ENCODE measurements at places on chromosomes 2 and 18.

DNA sequence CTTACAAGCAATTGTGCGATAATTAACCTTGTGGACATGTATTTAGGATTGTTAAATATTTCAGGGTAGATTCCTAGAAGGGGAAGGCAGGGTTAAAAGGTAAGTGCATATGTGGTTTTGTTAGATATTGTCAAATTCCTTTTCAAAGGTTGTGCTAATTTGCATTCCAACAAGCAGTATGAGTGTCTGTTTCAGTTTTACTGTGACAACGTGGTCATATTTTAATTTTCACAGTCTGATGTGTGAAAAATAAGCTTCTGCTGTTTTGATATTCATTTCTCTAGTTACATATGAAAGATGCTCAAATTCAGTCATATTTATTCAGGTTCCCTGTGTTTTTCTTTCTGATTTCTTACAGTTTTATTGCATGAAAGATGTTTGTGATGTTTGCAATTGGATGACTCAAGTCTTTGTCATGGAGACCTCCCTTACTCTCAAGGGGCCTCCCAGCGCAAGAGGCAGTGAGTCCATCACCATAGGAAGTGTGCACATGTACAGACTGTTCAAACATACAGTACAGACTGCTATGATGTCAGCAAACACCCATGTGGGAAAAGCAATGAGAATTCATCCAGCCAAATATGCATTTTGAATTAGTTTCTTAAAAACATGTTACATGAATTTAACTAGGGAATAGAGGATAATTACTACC is 310.8 kb downstream of the GALR1 start:
- no peak for DNase-seq

DNA sequence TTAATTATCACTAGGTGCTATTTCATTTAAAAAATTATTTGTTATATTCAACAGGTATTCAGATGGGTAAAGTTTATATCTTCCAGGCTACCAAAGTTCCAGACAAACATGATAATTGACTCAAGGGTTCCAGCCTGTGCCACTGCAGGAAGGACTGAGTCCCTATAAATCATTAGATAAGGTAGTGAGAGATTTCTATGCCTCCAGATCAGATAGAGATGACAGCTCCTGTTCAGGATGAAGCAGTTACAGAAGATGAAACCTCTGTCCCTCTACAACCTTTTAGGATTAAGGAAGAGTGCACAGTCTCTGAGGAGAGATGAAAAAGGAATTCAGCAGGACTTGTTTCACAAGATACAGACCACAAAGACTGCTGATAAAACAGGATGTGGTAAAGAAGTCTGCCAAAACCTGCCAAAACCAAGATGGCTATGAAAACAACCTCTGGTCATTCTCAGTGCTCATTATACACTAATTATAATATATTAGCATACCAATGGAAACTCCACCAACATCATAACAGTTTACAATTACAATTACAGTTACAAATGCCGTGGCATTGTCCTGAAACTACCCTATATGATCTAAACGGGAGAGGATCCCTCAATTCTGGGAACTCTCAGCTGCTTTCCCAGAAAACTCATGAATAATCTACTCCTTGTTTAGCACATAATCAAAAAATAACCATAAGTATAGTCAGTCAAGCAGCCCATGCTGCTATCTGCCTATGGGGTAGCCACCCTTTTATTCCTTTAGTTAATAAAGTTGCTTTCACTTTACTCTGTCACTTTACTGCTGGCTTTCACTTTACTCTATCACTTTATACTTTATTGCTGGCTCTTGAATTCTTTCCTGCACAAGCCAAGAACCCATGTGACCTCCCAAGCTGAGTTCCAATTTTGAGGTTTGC is 288.5 kb downstream of the PDE11A start:
- peak; percentile 19 for DNase-seq

DNA sequence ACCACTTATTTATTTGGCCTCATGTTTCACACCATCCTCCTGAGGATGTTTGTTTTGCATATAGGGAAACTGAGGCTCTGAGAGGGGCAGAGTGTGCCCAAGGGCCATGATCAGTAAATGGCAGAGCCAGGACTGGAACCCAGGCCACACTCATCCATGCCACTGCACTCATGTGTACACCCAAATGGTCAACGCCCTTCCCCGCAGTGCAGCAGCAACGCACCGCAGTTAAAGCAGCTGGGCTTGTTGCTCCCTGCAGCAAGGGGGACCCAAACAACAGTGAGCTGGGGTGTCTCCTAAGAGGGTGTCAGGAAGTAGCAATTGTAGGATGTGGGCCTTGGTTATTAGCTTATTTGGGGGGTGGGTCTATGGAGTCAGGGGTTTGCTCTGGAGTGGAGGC is 36.6 kb downstream of the ZAP70 start:
- no peak for DNase-seq

DNA sequence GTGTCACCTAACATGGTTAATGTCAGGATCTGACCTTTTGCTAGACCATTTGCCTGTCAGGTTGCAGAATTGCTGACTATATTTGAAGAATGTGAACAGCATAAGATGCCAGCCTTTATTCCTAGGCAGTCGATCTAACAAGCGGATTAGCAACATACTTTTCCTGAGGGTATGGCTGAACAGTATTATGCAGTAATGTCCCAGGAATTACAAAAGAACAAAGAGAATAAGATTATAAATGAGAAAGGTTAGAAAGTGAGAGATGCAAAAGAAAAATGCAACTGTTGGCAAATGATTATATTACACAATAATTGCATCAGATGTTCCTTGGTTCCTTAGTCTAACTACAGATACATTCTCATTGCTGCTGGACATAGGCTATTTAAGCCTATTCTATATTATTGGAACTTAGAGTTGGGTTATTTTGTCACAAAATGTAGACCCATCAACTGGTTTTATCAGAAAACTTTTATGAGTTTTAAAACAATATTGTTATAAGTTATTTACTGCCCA is 647.1 kb upstream of the CRIM1 start:
- no peak for DNase-seq

GRCh38 chr2:134154246-134154645 is 99.6 kb upstream of the MGAT5 start:
- no peak for DNase-seq

DNA sequence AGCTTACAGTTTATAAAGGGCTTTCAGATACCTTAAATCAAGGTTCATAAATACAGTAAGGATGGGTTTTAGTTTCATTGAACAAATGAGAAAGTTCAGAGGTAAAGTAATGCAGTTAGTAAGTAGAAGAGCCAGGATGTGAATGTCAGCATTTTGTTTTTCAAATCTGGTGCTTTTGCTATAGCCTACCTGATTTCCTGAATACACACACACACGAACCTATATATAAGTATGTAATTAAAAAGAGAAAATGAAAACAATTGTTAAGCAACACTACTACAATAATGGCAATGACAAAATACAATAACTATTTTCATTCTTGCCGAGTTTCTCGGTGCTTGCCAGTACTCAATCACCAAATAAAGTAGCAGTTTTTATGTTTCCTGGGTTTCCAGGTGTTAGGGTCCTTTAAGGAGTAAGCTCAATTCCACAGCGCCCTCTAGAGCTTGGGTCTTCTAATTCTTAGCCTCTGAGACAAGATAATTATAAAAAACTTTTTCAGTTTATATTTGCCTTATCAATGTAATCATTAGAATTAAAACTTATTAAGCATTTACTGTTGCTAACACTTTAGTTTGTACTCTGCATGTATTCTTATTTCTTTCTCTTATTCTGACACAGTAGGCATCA is 512.9 kb upstream of the ACVR2A start:
- DNase-seq = peak; percentile 65

GRCh38 chr2:200944467-200945394 is 18.7 kb downstream of the ORC2 start:
- DNase-seq = peak; percentile 31

DNA sequence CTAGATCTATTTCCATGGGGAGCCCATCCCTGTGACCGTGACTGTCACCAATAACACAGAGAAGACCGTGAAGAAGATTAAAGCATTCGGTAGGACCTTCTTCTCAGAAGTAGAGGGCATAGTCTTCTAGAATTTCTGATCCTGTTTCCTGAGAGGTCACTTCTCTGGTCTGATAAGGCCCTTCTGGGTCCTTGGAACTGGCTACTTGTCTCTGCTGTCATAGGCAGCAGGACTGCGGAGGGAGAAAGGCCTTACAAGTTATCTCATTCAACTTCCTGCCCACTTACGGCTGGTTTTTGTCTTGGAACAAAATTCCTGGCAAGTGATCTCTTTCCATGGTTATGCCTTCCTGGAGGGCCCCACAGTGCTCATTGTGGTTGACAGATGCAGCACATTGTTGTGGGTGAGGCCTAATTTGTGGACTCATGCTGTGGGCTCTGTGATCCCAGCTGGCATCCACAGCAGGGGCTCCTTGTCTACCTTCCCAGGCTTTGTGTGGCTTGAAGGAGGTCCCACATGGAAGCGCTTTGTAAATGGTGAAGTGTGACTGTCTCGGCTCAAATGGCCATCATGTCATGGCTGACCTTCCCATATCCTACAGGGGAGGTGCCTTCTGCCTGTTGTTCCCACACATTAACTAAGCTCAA is 22.0 kb downstream of the SAG start:
- no peak for DNase-seq

GRCh38 chr2:197196541-197197180 is 113.9 kb downstream of the ANKRD44 start:
- peak; percentile 76 for DNase-seq

DNA sequence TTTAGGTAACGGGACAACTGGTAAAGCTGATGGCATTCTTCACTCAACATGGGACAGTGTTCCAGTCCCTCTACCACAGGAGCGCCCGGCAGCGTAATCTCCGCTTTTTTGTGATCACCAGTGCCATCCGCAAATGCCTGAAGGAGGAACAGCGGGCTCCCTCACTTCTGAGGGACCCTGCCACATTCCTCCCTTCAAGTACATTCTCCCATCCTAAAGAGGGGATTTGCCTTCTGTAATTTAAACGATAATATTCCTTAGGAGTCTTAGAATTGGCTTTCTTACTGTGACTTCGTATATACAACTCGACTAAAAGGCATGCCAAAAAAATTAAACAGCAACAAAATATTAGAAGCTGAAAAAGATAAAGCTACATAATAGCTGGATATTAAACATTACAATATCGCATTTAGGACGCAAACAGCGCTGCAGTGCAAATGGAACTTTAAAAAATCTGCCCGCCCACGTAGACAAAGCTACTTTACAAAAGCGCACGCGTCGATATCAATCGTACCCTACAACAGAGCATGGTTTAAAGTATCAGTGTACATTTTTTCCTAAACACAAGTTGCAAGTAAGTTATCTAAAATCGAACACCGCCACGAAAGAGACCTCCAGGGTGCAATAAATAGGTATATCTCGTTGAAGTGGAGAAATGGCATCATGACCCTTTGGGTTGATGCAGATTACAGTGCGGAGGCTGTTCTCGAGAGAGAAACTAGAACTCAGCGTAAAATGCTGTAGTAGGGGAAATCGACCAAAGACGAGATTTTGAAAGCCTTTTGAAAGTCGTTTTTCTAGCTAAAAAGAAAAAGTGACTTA is 2.3 kb upstream of the VSNL1 start:
- DNase-seq = no peak

DNA sequence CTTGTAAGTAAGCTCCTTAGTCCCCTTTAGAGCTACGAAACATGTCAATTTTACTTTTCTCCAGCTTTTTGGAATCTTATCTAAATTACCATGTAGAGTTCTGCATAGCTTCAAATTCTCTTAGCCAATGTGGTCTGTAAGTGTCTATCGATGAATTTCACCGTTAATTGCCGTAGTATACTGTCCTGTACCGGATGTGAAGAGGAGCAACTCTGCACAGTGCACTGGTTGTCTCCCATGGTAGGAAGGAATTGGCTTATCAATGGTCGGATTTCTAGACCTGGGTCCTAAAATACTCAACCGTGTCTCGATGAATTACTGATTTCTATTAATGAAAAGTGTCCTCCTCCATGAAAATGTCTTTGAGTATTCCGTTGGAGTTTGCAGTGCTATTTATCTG is 1.9 kb downstream of the NOP58 start:
- no peak for DNase-seq

DNA sequence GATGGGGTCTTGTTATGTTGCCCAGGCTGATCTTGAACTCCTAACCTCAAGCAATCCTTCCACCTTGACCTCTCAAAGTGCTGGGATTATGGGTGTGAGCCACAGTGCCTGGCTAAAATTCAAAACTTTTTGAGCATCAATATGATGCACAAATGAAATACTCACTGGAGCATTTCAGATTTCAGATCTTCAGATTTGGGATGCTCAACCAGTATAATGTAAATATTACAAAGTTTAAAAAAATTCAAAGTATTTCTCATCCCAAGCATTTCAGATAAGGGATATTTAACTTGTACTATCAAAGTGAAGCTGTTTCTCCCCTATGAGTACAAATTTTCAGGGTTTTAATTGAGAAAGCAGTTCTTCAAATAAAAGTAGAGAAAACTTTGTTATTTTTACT is 164.1 kb upstream of the CCDC68 start:
- DNase-seq = no peak

- no peak for DNase-seq
Measured at GRCh38 chr2:71538656-71539265, 85.4 kb downstream of the DYSF start.

DNA sequence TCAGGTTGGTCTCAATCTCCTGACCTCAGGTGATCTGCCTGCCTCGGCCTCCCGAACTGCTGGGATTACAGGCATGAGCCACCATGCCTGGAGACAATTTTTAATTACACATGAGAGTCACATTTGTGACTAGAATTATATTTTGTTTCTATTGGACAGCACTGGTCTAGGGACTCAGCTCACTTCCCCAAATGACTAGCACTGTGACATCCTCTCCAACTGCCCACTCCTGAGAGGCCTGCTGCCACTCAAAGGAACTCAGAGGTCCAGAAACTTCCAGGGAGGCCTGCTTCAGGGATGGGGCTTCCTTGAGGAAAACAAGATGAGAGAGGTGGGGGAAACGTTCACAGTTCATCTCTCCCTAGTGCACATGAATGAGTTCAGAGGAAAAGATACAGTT is 29.5 kb downstream of the TMEM163 start:
- DNase-seq = no peak

DNA sequence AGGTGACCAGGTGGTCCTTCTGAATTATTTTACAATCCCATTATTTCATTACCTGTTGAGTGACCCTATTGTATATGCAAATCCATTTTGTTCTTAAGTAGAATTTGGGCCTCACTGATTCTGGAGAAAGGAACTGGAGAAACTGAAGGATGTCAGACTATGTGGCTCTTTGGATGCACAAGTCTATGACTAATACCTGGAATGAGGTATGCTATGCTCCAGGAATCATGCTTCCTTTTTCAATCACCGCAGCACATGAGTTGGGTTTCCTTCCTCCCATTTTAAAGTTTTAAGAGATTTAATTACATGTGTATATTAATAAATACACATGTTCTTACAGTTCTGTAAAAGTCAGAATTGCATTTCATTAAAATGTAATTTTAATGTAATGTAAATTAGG is 253.9 kb upstream of the VWC2L start:
- no peak for DNase-seq

Data from CD4-positive, alpha-beta T cell treated with Interleukin-15 for 4 hours (primary cell).